A673 (cell line): ENCODE measurements at places on chromosomes 12 and 14. TPM values are rescaled to one million over a fixed set of nuclear protein-coding genes. Genes with fewer than 3 reads are reported as not detected.

DNA sequence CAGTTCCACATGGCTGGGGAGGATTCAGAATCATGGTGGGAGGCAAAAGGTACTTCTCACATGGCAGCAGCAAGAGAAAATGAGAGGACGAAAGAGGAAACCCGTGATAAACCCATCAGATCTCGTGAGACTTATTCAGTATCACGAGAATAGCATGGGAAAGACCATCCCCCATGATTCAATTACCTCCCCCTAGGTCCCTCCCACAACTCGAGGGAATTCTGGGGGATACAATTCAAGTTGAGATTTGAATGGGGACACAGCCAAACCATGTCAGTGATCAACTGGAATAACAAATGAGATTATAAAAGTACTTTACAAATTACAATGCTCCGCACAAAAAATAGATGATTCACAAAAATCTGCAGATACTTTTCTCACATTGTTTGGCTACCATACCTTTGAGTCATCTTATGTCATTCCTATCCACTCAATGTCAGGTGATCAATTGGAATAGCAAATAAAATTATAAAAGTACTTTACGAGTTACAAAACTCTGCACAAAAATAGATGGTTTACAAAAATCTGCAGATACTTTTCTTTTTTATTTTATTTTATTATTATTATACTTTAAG lies 338.9 kb downstream of the C12orf50 start:
- no peaks in the 10 kb centered on the region for H3K27me3 ChIP-seq
- no peaks in the 10 kb centered on the region for H3K4me1 ChIP-seq
- no peaks in the 10 kb centered on the region for H3K36me3 ChIP-seq
- DNase-seq: no peak

GRCh38 chr14:35858521-35859209 lies 32.5 kb downstream of the BRMS1L start:
- H3K27me3 ChIP-seq: no peaks in the 10 kb centered on the region
- no peak overlapping the region for H3K4me3 ChIP-seq
- H3K4me1 ChIP-seq: peaks cover 11% of the 10 kb centered on the region
- H3K36me3 ChIP-seq: no peaks in the 10 kb centered on the region
- no peak overlapping the region for H3K27ac ChIP-seq

DNA sequence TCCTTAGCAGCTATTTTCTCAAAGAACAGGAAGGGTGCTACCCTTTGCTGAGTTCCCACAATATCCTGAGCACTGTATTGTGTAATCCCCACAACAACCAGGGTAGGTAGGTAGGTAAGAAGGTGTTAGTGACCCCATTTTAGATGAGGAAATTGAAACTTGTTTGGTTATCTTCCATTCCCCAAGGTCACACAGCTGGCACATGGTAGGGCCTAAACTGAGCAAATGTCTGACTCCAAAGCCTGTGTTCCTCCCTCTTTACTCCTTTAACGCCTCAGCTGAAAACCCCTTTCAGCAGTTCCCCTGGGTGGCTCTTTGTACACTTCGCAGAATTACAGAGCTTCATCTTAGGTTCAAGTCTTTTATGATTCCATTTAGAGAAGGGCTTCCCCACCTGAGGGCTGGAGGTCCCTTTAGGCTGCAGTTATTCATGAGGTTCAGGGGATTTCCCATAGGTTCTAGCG lies 26.5 kb upstream of the RIC8B start:
- no peaks in the 10 kb centered on the region for H3K36me3 ChIP-seq
- no peak overlapping the region for H3K4me3 ChIP-seq
- no peak overlapping the region for H3K27ac ChIP-seq
- no peaks in the 10 kb centered on the region for H3K4me1 ChIP-seq

The MRPL52 gene
- total RNA-seq: 169 and 187 TPM in 2 replicates

The EAPP gene
- total RNA-seq: 33.1 and 34.6 TPM in 2 replicates

The SLC5A8 gene
- not detected in 2 replicates for total RNA-seq
